Left renal pelvis (tissue), 4 donors: ENCODE measurements at places on chromosomes 12 and 14. TPM values are rescaled to one million over a fixed set of nuclear protein-coding genes. Genes with fewer than 3 reads are reported as not detected.

GRCh38 chr14:99574099-99574880, 29.7 kb downstream of the CCDC85C start:
- no peak for DNase-seq

The TBX5 gene
- 0.27 TPM for polyA plus RNA-seq

GRCh38 chr12:121620333-121620891, 5.9 kb upstream of the ORAI1 start:
- no peak for DNase-seq

- no peak for DNase-seq
These were observed 434.0 kb upstream of the SYT1 start for GRCh38 chr12:78430551-78430950.

- no peak for DNase-seq
These were observed 212.8 kb upstream of the CCDC196 start for GRCh38 chr14:66273261-66273832.

- no peak for DNase-seq
These were observed 1.9 kb upstream of the PRKAG1 start for GRCh38 chr12:49020441-49020840.

- no peak for DNase-seq
These were observed 218.5 kb downstream of the PHLDA1 start for GRCh38 chr12:75813072-75813471.

GRCh38 chr14:52131640-52132320, 62.9 kb upstream of the NID2 start:
- peak; percentile 91 for DNase-seq

GRCh38 chr14:48792376-48793024, 793.7 kb downstream of the RPS29 start:
- DNase-seq: no peak

- DNase-seq: peak; percentile 57
These were observed 429.3 kb upstream of the SOX5 start for GRCh38 chr12:24378548-24379407.

The CMA1 gene
- 0.58 TPM for polyA plus RNA-seq

DNA sequence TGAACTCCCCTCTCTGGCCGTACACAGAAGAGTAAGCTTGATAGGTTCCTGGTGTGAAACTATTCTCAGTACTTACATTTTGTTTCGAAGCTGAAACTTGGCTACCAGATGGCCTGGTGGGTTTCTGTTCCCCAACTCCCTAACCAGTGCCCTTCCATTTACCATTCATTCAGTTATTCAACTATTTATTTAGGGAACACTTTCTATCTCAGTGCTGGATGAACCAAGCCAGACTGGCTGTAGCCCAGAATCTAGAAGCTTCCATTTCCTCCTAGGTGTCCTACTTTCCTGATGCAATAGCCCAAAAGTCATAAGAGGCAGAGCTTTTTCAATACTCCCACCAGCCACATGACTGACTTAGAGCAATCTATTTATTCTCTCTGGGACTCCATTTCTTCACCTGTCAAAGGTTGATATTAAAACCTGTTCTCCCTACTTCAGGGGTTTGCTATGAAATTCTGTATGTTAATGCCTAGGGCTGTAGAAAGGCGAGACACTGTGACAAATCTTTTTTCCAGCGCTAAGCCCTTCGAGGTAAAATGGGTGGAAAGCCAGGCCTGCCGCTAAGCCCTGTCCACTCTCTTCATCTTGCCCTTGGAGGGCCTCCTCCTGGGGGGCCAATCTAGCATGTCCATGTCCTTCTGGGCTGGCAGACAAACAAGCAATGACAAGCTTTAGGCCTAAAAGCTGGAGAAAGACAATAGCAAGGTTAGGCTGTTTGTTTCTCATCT, 8.1 kb upstream of the IRF2BPL start:
- DNase-seq: no peak

The ADAMTS20 gene
- 0.78 TPM for polyA plus RNA-seq

The EXOC5 gene
- 90.8 TPM for polyA plus RNA-seq

The OR4K13 gene
- not detected for polyA plus RNA-seq

The CD163 gene
- 28.0 TPM for polyA plus RNA-seq

The GPRC5A gene
- polyA plus RNA-seq: 12.4 TPM

The AQP6 gene
- 19.2 TPM for polyA plus RNA-seq

The ARHGEF25 gene
- 33.6 TPM for polyA plus RNA-seq

The INSM2 gene
- 0.05 TPM for polyA plus RNA-seq

The SYCP3 gene
- polyA plus RNA-seq: 0.21 TPM

DNA sequence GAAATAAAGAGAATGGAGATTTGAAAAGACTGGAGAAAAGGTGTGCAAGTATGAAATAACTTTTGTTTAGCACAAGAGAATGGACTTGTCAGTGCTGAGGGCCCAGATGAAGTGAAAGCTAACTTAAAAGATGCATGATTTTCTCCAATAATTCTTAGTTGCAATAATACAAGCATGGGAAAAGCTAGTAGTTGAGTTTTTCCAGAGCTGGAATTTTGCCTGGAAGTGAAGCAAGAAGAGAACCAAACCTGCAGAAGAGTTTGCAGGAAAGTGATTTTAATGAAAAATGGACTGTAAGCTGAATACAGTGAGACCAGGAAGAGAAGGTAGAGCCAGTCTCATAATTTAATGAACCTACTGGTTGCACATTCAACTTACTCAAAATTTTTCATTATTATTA, 69.3 kb upstream of the FSCB start:
- no peak for DNase-seq
